NCI-H1436 treated with DMSO at 0.1 percent for 48 hours (cell line): ENCODE measurements at places on chromosomes 4 and X.

DNA sequence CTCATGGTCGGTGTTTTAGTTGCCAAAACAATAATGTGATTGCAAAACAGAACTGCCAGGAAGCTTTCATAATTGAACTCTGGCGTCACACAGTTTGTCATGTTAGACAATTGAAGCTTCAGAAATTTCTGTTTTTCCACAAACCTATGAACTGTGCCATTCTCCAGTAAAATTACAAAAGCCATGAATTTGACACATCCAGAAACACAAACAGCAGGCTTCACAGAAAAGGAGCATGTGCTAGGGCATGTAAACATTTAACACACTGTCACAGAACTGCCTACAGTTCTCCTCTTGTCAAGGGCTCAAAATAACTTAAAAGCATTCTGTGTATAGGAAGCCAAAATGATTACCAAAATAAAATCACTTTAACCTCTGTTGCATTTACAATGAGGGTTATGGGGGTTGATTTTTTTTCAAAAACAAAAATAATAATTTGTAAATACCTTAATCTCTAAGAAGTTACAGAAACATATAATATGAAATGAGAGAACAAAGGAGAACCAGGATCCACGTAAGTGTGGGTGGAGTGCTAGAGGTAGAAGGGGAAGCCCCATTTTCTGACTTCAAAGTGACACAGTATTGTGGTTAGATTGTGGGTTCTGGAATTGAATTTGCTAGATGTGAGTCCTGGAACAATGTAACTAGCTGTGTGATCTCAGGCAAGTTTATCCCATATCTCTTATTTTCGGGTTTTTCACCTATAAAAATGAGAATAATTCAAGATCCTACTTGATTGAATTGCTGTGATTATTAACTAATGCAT, 295.0 kb downstream of the CENPC start:
- DNase-seq = no peak

GRCh38 chr4:84579403-84579776, 3.5 kb upstream of the CDS1 start:
- DNase-seq = no peak

DNA sequence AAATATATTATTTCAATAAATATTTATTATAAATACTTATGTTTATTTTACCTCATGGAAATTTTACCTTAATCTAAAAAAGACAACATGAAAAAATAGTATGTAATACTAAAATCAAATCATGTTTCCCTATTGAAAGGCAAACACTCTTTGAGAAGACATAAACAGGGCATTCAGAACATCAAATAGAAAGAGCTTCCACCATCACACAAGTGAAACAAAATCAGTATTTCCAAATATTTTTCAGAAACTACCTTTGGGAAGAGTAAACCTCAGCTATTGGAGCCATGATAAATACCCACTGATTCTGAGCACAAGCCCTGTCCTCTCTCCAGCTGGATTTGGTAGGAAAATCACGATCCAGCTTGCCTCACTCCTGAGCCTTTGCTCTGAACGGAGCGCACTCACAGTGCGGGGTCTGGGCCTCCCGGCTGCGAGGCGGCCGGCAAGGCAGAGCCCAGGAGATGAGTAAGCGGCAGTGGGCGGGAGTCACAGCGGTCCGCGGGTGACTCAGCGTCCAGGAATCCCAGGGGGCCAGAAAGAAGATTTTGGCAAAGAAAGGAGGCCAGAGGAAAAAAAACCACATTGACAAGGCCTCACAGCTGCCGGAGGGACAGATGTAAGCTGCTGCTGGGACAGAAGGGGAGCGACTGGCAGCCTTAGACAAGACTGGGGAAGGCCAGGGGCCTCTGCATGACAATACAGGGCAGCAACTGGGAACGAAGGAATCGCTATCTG, 14.7 kb upstream of the ANXA5 start:
- no peak for DNase-seq

GRCh38 chr4:134364928-134365327, 163.3 kb upstream of the PABPC4L start:
- no peak for DNase-seq

GRCh38 chrX:46737041-46737440, 21.9 kb downstream of the SLC9A7 start:
- no peak for DNase-seq

- DNase-seq = no peak
Observed at GRCh38 chr4:123127875-123128274, 205.5 kb upstream of the NUDT6 start.

DNA sequence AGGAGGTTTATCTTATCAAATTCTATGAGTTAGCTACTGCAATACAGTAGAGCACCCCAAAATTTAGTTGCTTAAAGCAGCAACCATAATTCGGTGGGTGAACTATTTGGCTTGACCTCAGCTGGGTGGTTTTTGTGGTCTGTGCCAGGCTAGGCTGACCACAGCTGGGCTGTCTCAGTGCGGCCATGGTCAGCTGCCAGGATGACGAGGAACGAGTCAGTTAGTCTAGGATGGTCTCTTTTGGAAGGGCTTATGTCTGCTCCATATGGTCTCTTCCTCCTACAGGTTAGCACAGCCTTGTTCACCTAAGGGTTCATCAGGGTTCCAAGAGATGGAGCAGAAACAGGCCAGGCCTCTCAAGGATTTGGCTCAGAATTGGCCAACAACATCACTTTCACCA, 210.4 kb downstream of the PALLD start:
- DNase-seq = no peak

- DNase-seq = no peak
Observed at GRCh38 chrX:46571423-46572339, 1.9 kb upstream of the CHST7 start.

DNA sequence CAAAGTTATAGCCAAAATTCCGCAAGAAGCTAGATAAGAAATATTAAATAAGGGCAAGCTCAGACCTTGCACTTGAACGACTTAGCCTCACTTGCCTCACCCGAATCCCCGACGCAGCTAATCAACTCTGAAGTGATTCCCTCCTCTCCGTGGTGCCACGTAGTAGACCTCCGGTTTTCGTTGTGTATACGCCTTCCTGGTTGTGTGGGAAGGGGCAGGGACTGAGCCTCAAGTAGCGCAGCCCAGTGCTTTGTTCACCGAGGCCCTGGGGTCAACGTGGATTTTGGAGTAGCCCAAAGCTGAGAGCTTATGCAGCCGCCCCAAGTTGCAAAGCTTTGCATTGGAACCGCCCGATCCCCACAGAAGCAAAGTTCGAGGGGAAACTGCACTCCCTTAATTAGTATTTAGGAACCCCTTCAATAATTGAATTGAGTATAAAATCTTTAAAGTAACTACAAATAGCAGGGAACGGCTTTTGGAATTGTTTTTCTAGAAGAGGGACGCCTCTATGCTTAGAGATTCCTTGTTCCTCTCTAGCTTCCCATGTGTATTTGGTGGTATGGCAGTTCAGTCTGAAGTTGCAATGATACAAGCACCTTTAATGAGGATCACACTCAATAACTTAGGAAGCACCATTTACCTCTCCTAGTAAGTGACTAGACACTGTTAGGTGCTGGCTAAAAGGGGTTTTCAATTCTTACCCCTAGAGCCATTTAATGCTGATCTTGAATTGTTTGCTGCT, 55.7 kb downstream of the LINC00632 start:
- DNase-seq = no peak
